Body of pancreas (tissue), 4 donors: ENCODE measurements at places on chromosomes 6 and 20. TPM values are rescaled to one million over a fixed set of nuclear protein-coding genes. Genes with fewer than 3 reads are reported as not detected.
A peak's percentile ranks its signal among the peaks of the same experiment; 100 is the strongest.

Gene GGTLC1
- not detected for total RNA-seq

Gene RAD21L1
- not detected for total RNA-seq

- no peak for DNase-seq
- no peaks in the 10 kb centered on the region for H3K36me3 ChIP-seq
- no peaks in the 10 kb centered on the region for H3K4me1 ChIP-seq
Measured at GRCh38 chr6:134814076-134814695, 135.7 kb downstream of the ALDH8A1 start.

DNA sequence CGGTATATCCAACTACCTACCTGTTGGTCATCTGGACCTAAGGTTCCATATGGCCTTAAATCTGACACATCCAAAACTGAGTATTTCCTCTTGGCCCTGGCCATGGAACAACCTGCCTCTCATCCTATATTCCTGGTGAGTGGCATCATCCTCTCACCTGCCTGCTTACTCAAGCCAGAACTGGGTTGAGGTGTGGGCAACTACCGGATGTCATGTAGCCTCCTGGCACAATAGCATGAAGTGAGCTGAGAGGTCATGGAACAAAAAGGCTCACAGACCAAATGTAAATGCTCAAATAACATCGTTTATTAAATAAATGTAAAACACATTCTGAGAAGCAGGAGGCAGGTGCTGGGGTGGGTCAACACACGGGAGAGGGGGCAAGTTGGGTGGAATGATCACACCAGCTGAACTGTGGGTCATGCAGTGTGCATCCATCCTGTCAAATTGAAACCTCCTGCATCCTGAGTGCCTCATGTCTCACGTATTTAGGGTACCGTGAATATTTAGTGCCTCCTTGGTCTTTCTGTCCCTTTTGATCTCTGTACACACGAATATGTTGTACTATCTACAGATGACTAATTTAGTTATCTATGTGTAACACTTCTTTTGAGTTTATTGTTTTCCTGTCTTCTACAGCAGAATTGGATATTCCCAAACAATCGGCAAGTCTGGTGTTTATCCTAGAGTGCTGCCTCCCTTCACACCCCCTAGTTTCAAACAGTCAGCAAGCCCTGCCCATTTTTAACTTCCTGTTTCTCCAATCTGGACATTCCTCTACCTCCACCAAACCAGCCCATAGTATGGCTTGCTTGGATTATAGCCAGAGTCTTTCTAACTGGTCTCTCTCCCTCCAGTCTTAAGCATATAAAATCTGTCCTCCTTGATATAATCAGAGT is 7.9 kb upstream of the POU5F1 start:
- peaks cover 88% of the 10 kb centered on the region for H3K4me1 ChIP-seq
- no peaks in the 10 kb centered on the region for H3K36me3 ChIP-seq
- DNase-seq: no peak
- peak overlapping the region; percentile 17 for H3K27ac ChIP-seq
- H3K4me3 ChIP-seq: no peak overlapping the region

DNA sequence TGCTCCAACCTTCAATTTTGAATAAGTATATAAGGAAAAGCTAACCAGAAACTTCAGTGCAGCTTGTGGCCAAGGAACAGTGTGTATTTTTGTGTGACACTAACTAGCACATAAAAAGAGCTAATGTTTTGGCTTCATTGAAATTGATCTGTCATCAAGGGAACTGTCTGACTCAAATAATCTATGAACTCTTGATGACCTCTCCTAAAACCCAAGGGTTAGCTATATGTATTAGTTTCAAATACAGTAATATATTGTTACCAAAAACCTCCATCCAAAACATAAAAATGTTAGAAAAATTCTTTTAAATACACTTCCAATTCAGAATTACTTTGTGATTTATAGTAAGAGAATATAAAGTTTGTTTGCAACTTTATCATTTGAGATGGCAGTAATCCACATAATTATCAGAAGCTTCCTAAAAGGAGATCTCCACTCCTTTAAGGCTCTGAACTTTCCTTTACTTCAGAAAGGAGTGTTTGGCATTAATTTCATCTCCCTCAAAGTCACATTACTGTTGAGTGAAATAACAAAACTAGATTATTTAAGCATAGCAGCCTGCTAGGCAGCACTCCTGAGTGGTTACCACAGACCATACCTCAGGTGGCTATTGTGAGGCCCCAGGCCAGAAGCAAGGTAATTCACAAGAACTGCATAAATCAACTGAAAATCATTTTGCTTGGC is 46.3 kb upstream of the HSF2 start:
- no peaks in the 10 kb centered on the region for H3K36me3 ChIP-seq
- DNase-seq: no peak
- H3K4me3 ChIP-seq: no peak overlapping the region
- no peak overlapping the region for H3K27ac ChIP-seq
- H3K27me3 ChIP-seq: no peaks in the 10 kb centered on the region
- no peaks in the 10 kb centered on the region for H3K4me1 ChIP-seq

DNA sequence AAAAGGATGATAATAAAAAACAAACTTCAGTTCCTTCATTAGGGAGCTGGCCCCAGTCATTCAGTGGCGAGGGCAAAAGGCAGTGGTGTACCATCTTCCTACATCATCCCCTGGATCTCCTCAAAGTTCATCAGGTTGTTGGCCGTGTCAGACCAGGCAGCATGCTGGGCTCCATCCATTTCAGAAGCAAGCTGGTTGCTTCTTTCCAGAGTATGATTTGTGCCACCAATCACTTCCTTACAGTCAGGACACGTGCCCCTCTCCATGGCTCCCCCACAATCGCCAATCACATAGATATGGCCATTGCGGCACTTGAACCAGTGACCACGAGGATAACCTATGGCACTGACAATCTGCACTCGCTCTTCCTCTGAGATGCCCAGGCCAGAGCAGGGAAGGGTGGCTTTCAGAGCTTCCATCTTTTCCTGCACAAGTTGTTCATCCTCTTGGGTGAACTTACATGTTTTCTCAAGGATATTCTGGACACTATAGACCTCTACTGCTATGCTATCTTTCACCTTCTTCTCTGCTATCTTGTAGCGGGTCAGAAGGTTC is 28.0 kb downstream of the DDX27 start:
- H3K36me3 ChIP-seq: peaks cover 38% of the 10 kb centered on the region
- H3K4me1 ChIP-seq: peaks cover 4% of the 10 kb centered on the region
- H3K27me3 ChIP-seq: no peaks in the 10 kb centered on the region
- DNase-seq: no peak

DNA sequence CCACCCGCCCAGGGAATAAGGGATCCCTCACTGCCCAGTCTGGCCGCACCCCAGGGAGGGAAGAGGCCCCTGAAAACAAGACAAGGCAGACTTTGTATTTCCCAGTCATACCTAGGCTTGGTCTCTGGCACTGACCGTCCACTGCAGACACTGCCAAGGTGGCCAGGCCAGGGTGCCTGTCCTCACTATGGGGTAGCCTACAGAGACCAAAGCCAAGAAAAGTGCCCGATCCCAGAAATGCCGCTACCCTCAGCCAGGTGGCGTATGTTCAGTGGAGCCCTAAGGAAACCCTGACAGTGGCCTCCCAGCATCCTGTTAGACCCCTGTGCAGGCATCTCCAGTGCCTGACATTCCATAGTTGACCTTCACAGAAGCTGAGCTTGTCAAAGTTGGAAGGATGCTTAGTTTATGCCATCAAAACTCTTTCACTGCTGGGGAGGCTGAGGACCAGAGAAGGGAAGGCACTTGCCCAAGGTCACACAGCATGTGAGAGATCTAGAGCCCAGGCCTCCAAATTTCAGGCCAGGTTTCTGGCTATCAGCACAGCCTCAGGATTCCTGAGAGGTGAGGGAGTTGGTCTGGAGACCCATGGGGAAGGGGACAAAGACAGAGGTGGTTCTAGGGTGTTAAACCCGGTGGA is 2.5 kb downstream of the SCRT2 start:
- H3K36me3 ChIP-seq: no peaks in the 10 kb centered on the region
- H3K27ac ChIP-seq: no peak overlapping the region
- peaks cover 20% of the 10 kb centered on the region for H3K4me1 ChIP-seq
- no peaks in the 10 kb centered on the region for H3K27me3 ChIP-seq
- H3K4me3 ChIP-seq: no peak overlapping the region

GRCh38 chr20:35398660-35399144 is 13.1 kb downstream of the UQCC1 start:
- no peaks in the 10 kb centered on the region for H3K27me3 ChIP-seq
- H3K4me1 ChIP-seq: peaks cover 15% of the 10 kb centered on the region
- DNase-seq: no peak
- H3K27ac ChIP-seq: no peak overlapping the region
- H3K4me3 ChIP-seq: no peak overlapping the region
- peaks cover 2% of the 10 kb centered on the region for H3K36me3 ChIP-seq
